NCI-H1694 treated with DMSO at 0.1 percent for 48 hours (cell line): ENCODE measurements at places on chromosomes 11 and 22.
A peak's percentile ranks its signal among the peaks of the same experiment; 100 is the strongest.

- no peak for DNase-seq
Measured at GRCh38 chr22:27670701-27671412, 130.7 kb downstream of the MN1 start.

- DNase-seq = no peak
Measured at GRCh38 chr11:9266132-9266736, 1.1 kb upstream of the DENND5A start.

DNA sequence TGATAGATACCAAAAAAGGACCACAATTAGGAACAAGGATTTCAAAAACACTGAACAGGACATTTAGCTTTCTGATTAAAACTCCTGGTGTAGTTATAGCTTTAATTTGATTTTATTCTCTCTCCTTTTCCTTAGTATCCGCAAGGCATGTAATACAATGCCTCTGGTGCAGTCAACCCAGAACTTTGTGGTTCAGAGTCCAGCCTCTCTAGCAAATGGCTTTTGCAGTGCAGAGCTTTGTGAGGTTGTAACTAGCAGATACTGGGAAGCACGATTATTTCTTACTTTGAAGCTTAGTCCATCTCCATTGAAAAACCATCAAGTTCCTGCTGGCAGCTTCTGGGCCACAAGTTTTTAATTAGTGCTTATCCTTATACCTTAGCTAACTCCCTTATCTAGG lies 79.8 kb downstream of the GRIA4 start:
- no peak for DNase-seq

DNA sequence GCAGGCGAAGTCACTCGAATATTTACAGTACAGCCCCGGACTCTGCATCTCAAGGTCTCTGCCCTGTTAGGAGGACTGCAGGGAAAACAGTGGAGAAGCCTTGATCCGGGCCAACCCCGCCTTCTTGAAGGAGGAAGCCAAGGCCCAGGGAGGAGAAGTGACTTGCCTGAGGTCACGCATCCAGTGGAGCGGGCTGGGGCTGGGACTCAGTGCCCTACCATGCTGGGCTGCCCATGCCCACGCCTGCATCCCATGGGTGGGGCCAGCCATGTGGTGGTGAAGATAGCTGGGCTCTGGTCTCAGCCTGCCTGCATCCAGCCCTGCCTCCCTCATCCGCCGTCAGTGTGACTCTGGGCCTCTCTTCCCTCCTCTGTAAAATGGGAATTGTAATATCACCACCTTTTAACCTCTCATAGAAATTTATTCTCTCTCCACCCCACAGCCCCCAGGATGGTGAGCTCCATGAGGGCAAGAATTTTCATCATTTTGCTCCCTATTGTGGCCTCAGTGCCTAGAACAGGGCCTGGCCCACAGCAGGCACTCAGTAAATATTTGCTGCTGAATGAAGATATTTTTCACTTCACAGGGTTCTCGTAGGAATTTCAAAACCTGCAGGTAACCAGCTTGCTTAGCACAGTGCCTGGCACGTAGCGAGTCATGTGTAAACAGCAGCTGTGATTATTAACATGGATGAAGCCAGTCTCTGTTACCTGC lies 57.3 kb downstream of the OTOG start:
- no peak for DNase-seq

GRCh38 chr11:107203656-107204055 lies 185.4 kb upstream of the GUCY1A2 start:
- DNase-seq = no peak

GRCh38 chr11:126061707-126062678 lies 673 bp downstream of the CDON start:
- peak; percentile 13 for DNase-seq

- no peak for DNase-seq
Measured at GRCh38 chr11:41414771-41415440, 44.5 kb downstream of the LRRC4C start.

- DNase-seq = no peak
Measured at GRCh38 chr11:72735495-72736027, 16.6 kb downstream of the ARAP1 start.

DNA sequence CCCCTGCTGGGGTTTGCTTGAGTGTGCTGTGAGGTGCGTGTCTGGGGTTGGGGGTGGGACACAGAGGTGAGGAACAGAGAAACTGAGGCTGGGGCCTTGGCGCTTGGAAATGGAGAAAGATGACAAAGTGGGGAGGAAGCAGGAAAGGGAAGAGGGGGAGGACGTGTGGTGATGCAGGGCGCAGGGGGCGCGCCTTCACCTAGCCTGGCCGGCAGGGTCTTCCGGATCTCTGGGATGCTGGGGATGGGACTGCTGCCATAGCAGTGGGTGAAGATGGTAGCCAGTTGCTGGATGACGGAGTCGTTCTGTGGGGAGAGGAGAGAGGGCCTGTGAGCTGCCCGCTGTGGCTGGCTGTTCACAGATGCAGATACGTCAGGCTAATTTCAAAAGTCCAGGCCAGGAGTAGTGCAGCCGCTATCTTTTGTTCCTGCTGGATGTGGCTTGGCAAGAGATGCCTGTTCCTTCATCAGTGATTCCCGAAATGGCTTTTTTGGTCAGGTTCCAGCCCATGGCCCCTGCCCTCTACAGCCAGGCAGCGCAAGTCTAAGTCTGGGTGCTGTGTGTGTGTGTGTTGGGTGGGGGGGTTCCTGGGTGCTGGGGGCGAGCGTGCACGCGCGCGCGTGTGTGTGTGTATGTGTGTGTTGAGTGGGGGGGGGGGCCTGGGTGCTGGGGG lies 54.8 kb downstream of the NAT10 start:
- no peak for DNase-seq

DNA sequence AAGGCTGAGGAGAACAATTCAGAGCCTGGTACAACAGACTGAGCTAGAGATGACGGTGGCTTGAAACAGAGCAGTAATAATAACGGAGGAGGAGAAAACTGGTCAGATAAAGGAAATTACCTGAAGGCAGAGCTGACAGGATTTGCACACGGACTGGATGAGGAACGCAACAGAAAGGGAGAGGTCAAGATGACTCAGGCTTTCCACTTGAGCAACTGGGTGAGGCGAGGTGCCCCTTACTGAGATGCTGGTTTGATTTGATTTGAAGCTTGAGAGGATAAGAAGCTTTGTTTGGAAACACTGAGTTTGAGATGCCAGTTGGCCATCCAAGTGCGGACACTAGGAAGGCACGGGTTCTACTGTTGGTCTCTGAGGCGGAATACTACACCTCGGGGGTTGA lies 35.4 kb upstream of the NRIP3 start:
- DNase-seq = no peak

- DNase-seq = no peak
Measured at GRCh38 chr22:17954200-17954859, 70.0 kb downstream of the MICAL3 start.

DNA sequence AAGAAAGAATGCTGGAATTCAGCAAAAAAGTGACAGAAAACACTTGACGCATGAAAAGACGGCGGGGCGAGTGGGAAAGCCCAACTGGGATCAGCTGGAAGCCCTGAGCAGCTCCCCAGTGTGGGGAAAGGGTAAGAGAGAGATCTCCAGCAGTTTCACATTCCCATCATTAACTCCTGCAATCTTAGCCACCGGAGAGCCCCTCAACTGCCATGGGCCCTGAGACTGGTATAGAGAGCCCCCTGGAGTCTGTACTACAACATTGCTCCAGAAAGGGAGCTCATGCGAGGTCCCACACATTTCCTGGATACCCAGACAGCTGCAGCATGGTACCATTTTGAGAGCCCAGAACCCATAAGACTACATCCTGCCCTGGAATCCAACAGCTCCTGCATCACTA lies 31.1 kb downstream of the MRGPRX4 start:
- peak; percentile 2 for DNase-seq

DNA sequence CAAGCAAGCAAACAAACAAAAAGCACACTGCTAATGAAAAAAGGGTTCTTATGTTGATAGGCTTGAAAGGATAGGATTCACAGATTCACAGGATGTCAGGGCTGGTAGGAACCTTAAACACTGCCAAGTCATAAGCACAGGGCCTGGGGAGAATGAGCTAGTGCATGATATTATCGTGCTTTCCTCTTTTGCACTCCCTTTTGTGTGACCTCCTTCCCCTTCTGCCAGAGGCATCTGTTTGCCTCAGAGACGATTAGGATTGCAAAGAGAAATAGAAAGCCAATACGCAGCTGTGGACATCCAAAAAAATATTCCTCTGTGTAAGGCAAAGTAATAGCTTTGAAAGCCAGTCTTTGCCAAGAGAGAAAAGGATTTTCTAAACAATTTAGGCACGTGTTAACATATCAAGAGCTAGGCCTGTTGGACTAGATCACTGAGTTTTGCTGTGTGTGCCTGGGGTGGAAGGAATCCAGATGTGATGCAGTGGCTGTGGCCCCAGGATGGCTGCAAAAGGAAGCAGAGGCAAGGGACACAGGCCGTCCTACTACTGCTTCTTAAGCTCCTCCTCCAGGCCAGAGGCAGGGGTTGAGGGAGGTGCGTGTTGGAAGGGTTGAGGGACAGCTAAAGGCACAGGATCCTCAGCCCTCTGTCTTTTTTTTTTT lies 30.6 kb downstream of the MCHR1 start:
- DNase-seq = peak; percentile 65

GRCh38 chr22:44536411-44536810 lies 38.4 kb upstream of the RTL6 start:
- DNase-seq = no peak

DNA sequence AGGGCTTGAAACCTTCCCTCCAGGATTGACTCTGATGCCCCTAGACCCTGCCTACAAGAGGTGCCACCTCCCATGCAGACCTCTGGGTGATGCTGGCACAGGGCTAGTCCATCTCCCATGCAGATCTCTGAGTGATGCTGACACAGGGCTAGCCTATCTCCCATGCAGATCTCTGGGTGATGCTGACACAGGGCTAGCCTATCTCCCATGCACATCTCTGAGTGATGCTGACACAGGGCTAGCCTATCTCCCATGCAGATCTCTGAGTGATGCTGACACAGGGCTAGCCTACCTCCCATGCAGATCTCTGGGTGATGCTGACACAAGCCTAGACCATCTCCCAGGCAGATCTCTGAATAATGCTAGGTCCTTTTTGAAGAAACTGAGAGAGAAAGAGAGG lies 321.7 kb downstream of the NTM start:
- DNase-seq = no peak

GRCh38 chr11:11789735-11790369 lies 51.9 kb upstream of the USP47 start:
- DNase-seq = no peak

GRCh38 chr11:33618351-33618710 lies 82.3 kb downstream of the C11orf91 start:
- DNase-seq = no peak

DNA sequence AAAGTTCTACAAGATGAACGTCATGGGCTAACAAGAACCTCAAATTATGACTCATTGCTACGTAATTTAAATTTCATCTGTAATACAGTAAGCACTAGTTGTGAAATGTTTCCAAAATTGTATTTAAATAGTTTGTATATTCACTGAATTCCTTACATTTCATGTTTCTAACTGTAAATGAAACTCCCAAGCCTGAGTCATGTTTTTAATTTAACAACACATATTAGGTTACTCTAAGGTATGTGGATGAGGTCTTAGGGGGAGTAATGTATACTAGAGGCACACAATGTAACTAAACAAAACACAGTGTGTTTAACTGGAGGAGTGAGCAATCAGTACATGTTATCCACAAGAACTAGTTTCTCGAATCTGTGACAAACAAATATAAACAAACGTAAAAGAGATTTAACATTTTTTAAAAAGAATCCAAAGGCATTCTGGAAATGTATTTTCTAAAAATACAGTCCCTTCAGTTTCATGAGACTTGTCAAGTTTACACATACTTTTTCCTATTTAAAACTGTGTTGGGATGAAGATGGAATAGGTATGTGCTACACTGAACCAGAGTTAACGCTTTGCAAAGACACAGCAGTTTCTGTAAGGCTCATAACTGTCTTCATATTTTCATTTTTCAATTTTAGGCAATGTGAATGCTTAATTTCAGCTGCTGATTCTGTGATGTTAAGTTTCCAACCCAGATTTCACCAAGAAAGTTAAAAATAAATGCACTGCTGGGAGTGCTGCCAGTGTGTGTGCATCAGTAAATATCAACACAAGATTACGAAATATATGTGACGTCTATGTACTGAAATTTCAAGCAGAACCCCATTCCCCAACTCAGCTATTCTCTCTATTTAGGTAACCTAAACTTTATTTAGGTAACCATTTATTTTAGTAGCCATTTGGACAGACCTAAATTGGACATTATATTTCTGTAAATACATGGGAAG lies 52.6 kb downstream of the PITPNB start:
- no peak for DNase-seq

DNA sequence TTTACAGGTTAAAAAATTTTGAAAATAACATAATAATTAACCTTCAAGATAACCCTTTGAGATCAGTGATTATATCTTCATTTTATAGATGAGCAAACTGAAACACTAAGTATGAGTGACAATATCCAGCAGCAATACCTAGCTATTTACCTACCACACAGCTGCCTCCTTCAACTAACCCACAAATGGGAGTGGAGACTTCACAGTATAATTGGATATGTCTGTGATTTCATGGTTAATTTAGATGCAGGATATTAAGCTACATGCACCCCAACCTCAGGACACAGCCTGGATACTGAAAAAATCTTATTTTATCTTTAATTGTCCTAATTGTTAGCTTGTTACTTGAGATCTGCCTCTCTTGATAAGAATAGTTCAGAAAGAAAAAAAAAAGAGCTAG lies 297.2 kb upstream of the ANO5 start:
- no peak for DNase-seq

- peak; percentile 59 for DNase-seq
Measured at GRCh38 chr11:22624742-22625447, 728 bp downstream of the FANCF start.

DNA sequence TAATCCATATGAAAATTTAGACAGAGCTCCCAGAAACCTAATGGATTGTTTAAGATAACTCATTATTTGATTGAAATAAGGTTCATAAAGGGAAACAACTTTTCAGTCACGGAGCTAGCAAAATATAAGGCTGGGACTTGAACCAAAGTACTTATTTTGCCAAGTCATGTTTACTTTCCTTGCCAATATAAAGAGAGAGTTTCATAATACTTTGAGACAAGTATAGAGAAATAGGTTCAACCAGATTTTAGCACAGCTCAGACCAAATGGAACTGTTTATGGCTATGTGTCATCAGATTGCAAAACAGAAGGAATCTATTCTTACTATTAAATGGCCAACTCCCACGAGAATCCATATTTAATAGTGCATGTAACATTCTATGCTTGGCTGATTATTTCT lies 1517.5 kb upstream of the TENM4 start:
- no peak for DNase-seq

DNA sequence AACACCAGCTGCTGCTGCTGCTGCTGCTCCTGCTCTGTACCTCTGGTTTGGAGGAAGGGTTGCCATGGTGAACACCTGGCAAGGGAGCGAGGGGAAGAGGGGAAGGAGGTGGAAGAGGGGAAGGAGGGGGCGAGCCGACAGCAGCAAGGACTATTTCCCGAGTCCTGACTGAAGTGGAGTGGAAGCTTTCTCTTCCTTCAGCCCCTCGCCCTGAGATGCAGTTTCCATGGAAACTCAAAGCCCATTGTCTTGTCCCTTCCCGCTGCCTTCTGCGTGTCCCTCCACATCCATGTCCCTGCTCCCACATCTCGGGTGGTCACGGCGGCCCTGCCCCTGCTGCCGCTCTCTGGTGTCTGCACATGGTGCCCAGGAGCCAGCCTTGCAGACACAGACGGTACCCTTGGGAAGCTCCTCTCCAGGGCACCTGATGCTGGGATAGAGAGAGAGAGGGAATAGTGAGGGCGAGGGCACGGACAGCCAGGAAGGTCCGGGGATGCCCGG lies 28.6 kb downstream of the FAM83F start:
- DNase-seq = no peak
